Stimulated activated CD8-positive, alpha-beta memory T cell treated with anti-CD3 and anti-CD28 coated beads, Interleukin-7, amount 100 ng/mL, for 1 hour (primary cell): ENCODE measurements at places on chromosomes 16 and 17.
A peak's percentile ranks its signal among the peaks of the same experiment; 100 is the strongest.

GRCh38 chr16:58472266-58472665 is 27.7 kb upstream of the NDRG4 start:
- no peak for DNase-seq

- no peak for DNase-seq
These were observed 107.9 kb downstream of the HAPSTR1 start for GRCh38 chr16:9199311-9199710.

GRCh38 chr17:66751771-66752170 is 83.1 kb upstream of the CACNG5 start:
- no peak for DNase-seq

DNA sequence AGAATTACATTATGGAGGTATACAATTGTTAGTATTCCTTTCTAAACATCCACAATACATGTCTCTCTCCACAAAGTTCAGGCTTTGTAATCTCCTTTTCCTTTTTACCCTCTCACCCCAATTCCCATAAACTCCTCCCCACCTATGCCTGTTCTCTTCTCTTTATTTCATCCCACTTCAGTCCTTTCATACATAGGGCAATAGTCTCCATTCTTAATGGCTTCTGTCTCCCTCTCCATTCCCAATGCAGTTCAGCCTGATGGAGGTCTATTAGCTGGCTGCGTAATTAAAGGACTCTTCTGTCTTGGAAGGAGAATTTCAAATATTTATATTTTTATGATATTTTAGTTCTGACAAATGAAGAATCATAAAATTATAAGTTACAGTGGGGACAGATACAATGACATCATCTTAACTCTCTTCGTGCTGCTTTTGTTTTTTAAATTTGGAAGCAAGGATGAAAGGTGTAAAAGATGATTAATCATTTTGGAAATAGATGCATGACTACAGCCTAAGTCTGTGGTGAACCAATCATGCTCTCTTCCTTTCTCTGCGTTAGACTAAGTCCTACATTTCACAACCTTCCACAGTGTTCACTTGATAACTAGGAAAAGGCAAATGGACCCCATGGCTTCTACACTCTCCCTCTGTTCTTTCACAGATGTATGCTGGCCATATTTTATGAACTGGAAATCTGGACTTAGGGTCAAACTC is 11.2 kb upstream of the FAM20A start:
- DNase-seq = no peak

- peak; percentile 55 for DNase-seq
These were observed 27.2 kb upstream of the SKAP1 start for GRCh38 chr17:48457080-48457836.

DNA sequence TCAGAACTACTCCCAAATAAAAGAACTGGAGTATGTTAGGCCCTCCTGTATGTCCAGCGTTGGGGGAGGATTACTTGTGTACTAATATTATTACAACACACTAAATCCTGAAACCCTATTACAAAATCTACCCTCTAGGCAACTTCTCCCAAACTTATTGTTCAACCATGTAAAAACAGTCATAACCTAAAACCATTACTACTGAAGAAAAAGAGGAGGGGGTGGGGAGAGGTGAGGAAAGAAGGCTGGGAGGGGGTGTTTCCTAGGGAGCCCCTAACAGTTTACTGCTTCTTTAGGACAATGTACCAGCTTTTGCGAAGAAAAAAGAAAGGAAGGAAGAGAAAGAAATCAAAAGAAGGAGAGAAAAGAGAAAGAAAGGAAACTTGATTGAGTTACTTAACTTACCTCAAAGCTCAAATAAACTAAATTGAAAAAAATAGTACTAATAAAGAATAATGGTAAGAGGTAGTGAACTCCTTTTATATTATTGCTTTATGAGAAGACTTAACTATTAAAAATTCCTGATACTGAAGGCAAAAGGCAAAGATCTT is 2.3 kb downstream of the SALL1 start:
- DNase-seq = no peak

DNA sequence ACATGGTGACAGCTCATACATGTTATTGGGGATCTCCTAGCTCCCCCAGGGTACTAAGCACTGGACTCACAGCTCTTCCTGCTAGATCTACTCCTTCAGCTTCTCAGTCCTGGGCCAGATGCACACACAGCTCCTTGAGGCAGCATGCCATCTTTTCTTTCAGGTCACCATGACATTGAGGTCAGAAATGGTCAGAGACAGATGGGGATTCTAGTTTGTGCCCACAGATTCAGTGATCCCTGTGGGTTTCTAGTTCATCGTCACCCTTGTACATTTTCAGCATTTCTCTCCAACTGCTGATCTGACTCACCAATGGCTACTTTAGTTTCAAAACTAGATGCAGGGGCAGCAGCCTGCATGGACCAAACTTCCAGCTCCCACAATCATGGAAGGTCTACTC is 560.7 kb upstream of the PSMD7 start:
- no peak for DNase-seq

DNA sequence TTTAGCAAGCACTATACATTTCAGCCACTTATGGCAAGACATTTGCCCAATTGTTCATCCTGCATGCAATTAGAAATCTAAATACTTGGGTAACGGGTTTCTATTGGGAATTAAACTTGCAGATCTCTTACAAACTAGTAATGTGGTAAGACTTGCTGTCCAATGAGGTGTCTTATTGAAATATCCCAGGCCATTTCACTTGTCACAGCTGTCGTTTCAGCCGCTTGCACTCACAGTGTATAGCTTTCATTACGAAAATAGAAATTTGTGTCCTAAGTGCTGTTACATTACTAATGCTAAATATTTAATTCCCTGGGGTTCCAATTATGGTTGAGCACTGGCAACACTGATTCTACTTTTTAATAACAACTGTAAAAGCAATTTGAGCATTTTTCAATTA is 40.3 kb upstream of the IRX5 start:
- no peak for DNase-seq

DNA sequence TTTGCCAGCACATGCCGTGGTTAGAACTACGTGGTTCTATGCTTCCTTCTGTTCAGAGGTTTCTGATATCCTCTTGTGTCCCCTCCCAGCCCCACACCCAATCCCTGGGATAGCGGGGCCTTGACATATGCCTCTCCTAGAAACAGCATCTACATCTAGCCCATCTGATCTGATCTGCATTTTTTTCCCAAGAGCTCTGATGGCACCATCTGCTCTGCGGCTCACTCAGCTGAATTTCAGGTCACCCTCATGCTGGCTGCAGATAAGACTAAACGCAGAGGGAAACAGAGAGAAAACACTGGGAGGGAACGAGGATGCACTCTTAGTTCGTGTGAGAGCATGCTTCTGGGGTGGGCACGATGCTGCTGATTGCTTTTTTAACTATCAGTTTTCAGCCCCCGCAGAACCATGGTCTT is 10.7 kb downstream of the WIPI1 start:
- no peak for DNase-seq

DNA sequence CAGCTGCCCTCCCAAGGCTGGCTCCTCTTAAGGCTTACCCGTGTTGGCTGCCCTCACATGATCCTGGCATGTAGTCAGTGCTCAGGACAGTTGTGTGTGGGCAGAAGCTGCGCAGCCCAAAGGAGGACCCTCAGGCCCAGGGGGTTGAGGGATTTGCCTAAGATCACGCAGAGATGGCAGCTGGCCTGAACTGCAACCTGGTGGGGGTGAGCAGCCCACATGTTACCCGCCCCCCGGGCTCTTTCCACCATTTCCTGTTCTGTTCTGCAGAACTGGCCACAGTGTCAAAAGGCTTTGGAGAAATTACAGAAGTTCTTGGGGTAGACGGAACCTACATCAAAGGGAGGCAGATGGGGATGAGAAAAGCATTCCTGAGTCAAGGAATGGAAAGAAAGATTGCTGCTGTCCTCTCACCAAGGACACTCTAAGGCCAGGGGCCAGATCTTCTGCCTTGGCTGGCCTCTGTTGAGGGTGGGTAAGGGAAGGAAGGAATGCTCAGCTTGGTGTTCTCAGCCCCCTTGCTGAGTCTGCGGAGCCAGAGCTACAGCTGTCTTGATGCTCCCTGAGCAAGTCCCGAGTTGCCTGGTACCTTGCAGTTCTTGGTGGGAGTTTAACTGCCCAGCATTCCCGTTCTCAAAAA is 53.0 kb downstream of the EPN2 start:
- DNase-seq = no peak
